NCI-H2081 treated with DMSO at 0.1 percent for 48 hours (cell line): ENCODE measurements at places on chromosomes 5 and 9.

DNA sequence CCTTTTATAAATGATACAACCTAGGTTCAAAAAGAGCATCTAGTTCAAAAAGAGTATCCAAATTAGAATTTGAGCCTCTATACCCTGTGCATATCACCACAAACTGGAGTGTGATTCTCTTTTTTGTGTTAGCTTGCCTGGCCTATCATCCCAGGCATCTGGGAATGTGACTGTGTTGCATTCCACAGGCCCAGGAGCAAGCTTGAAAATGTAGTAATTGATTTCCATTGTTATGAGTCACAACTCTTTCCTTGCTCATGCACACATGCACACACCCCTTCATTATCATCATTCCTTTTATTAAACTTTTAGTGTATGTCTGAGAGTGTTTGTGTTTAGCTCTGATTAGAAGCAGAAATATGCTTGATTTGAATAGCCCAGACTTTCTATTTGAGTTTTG is 75.2 kb downstream of the FCHO2 start:
- no peak for DNase-seq

GRCh38 chr5:170493028-170493820 is 10.6 kb upstream of the KCNIP1 start:
- no peak for DNase-seq

DNA sequence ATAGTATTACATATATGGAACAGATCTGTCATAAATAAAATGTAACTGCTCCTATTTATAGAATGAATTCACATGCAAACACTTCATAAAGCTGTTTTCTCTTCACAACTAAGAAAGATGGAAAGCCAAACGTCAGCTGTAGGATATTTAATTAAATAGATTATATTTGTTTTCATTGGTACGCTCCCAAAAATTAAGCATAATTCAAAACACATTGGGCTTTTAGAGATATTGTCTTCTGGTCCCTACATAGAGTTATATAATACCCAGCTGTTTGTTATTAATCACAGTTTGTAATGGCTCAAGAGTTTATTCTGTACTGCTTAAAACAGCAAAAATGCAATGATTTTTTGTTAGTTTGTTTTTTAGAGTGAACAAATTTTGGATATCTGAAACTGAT is 61.2 kb downstream of the MRPS30 start:
- no peak for DNase-seq

GRCh38 chr5:120388016-120388781 is 75.9 kb upstream of the PRR16 start:
- DNase-seq, result no peak

GRCh38 chr5:91098541-91098940 is 284.6 kb downstream of the ARRDC3 start:
- DNase-seq, result no peak

GRCh38 chr9:120405134-120405533 is 174.8 kb downstream of the CDK5RAP2 start:
- DNase-seq, result no peak

DNA sequence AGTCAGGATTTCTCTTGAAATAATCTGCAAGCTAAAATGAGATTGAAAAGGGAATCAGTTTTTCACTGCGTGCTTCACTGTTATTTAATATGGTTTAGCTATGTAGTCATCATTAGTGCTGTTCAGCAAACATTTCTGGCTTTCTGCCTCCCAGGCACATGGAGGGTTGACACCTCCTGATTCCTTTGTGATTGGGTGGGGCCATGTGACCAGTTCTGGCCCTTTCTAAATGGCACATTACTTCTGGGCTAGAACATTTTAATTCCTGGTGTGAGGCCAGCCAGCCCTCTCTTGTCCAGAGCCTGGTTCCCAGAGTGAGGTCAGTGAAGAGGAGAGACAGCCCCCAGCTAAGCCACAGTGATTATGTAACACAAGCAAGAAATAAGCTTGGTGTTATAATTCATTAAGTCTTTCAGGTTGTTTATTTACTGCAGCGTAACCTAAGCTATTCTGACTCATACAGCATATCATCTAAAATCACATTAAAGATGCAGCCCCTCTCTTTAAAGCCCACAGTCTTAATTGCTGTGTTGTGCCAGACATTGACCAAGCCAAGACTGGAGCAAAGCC is 17.4 kb upstream of the ARSI start:
- no peak for DNase-seq

DNA sequence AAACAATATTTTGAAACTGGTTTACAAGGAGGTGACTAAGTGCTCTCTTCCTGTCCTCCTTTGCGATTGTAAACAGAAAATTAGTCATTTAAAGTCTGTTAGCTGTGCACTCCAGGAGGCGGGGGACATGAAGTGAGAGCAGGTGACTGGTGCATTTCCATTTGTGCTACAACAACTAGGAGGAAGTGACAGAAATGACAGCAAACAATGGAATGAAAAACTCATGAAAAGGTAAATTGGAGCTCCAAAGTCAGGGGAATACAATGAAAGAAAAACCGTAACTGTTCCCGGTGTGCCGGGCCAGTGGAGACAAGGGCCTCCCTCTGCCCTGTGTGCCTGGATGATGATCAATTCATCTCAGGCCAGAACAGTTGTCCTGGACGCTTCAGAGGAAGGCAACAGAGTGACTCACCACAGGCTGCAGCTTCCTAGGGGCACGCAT is 439.9 kb downstream of the GADD45G start:
- DNase-seq, result peak; percentile 80

GRCh38 chr9:106283769-106284168 is 579.2 kb upstream of the ZNF462 start:
- DNase-seq, result no peak

DNA sequence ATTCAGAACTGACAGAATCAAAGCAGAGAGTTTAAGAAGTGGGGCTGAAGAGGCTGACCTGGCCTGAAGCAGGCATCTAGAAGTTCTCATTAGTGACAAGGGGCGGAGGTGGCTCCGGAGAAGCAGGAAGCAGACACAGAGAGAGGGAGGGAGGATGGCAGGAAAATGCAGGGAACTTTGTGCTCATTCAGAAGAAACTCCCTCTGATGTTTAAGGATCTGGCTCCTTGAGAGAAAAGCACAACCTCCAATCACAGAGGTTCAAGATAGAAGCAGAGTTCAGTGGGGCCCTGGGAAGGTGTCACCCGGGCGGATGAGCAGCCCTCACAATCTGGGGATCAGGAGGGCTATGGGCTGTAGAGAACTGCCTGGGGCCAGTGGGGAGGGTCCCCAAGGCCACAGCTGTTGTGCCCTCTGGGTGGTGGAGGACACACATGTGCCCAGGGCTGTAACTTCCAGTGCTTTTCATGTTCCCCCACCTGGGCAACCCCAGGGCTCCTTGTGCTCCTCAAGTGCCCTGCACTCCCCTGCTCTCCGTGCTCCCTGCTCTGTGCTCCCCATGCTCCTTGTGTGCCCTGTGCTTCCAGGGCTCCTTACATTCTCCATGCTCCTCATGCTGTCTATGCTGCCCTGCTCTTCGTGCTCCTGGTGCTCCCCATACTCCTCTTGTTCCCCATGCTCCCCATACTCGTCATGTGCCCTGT is 51.4 kb downstream of the TRIP13 start:
- no peak for DNase-seq

- DNase-seq, result no peak
These were observed 159.8 kb upstream of the GLRA1 start for GRCh38 chr5:152084476-152084875.

GRCh38 chr5:74259572-74259971 is 381.0 kb downstream of the ENC1 start:
- DNase-seq, result no peak

DNA sequence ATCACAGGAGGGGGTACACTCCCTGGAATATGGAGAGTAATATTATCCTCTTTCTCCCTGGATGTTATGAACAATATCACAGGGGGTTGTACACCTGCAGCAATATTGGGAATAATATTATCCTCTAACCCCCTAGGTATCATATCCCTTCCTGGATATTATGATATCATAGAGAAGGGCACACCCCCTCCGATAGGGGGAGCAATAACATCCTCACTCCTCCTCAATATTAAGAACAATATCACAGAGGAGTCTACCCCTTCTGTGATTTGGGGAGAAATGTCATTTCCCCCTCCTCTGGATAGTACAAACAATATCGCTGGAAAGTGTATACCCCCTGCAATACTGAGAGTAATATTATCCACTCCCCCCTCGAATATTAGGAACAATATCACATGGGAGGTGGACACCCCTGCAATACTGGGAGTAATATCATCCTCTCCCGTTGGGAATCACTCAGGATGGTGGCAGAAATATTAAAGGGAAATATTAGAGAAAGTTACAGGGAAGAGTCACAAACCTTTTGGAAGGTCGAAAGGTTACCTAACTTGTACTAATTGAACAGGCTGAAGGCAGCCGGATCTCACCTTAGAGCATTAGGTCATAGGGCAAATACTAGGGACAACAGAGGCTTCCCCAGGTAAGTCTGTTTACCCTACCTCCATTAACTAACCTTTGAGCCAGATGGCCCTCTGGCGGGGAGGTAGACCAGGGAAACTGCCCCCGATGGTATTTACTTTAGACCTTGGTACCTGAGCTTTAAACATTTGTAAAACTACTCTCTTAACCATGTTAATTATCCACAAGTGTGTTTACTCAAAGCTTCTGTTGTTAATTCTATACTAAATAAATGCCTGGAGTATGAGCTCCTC is 57.5 kb upstream of the FREM1 start:
- DNase-seq, result no peak
